ENCODE measurements at places on chromosomes 5 and 9.

GRCh38 chr9:134724202-134724911, 82.8 kb downstream of the COL5A1 start:
- no peak for DNase-seq

GRCh38 chr9:37251452-37251851, 131.1 kb downstream of the ZCCHC7 start:
- DNase-seq, result no peak

DNA sequence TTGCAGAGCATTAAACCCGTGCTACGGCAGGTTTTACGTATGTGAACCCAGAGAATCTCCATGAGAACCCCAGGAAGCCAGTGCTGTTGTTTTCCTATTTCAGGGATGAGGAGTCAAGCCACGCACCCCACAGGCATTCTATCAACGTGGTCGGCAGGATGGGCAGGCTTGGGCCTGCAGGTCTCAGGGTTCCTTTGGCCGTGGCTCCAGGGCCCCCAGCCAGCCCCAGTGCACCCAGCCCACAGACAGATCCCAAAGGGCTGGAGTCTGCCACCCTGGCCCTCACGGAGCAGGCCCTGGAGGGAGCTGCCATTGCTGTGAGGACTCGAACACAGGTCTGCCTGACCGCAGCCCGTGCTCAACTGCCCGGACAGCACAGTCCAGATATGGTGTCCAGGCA, 77.1 kb upstream of the STXBP1 start:
- no peak for DNase-seq

GRCh38 chr9:125694478-125694877, 12.5 kb downstream of the MAPKAP1 start:
- DNase-seq, result no peak

- DNase-seq, result peak; percentile 1
Measured at GRCh38 chr9:22052376-22052945, 43.4 kb upstream of the CDKN2B start.

DNA sequence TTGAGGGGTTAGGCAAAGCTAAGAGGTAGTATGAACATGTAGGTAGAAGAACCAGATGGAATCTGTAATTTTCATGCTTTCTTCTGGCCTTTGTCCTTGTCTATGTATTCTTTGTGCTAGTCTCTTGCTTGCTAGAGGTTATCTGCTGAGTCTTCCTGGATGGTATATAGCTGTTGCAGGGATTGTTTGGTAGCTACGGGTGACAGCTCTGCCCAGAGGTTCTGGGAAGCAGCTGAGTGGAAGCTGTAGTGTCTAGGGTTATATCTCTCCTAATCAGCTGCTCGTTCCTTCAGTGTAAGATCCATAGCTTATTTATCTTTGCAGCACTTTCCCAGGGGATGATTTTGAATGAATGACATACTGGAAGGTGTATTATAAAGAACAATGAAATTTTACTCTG, 100.3 kb downstream of the ATG10 start:
- no peak for DNase-seq

DNA sequence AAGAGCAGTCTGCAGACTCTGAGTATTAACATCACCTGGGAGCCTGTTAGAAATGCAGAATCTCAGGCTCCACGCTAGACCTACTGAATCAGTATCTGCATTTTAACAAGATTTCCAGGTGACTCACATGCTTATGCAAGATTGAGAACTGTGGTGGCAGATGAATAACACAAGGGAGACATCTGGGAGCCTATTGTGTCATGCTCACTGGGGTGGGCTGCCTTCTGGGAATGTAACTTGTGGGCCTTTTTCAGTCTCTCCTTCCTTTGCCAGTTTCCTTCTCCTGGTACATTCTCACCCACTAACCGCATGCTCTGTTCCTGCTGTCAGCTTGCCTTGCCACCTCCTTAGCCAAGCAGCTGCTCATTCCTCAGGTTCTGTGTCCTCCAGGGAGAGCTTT, 176.6 kb upstream of the C9orf72 start:
- DNase-seq, result peak; percentile 59

DNA sequence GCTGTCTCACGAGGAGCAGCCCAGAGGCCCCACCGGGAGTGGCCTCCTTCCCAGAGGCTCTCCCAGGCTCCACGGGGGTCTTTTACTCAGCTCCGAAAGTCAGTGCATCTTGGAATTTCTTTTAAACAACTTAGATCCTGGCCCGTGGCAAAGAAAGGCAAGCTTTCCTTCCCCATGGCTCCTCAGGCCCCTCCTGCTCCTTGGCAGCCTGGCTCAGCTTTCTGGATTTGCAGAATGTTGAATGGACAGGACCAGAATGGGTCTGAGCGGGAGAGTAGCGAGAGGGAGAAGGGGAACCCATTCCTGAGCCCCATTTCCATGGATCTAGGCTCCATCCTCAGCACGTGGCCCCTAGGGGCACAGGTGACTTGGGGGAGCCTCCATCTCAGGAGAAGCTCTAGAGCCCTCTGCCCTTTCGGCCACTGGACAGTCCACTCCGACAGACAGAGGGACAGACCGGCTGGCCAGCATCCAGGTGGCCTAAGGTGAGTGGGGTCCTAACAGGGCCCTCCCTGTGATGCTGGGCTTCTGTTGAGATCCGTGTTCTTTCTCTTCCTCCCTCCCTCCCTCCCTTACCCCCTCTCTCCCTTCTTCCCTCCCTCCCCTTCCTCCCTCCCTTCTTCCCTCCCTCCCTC, 173.9 kb upstream of the PPP1R26 start:
- no peak for DNase-seq

DNA sequence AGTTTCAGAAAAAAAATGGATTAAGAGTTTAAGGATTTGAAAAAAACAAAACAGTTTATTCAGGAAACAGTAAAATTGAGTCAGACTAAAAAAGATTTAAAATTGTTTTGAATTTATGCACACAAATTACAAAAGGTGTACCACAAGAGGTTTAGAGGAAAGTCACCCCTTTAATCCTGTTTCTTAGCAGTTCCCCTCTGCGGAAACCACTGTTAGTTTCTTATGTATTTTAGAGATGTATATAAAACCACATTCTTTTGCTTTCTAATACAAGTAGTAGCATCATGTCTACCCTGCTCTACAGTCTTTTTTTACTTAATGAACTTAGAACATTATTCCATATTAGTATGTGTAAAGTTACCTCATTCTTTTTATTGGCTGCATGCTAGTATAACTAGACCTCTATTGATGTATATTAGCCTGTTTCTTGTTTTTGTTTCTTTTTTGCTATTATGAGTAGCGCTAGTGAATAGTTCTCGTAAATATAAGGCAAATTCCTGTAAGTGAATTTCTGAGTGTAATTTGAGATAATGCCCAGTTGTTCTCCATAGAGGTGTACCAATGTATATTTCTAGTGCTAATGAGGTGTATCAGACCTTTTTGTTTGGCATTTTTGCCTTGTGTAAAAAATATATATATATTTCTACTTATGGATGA, 20.0 kb downstream of the GPBP1 start:
- DNase-seq, result no peak

- DNase-seq, result peak; percentile 1
Measured at GRCh38 chr9:73613092-73613701, 461.5 kb downstream of the ANXA1 start.

DNA sequence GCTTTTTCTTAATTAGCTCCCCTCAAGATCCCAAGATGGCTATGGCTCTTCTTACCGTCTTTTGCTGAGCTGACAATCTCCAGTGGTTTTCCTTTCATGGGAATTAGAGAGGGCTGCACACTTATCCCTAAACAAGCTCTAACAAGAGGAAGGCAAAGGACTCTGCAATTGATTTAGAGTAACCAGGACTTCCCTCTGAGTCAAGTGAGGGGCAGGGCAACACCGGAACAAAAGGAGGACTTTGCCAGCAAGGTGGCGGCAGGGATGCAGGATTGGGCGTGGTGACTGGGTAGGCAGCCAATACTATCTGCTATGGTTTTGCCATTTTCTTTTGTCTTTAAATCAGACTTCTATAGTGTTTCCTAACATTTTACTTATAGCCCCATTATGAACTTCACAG, 9.8 kb downstream of the SLC44A1 start:
- no peak for DNase-seq

DNA sequence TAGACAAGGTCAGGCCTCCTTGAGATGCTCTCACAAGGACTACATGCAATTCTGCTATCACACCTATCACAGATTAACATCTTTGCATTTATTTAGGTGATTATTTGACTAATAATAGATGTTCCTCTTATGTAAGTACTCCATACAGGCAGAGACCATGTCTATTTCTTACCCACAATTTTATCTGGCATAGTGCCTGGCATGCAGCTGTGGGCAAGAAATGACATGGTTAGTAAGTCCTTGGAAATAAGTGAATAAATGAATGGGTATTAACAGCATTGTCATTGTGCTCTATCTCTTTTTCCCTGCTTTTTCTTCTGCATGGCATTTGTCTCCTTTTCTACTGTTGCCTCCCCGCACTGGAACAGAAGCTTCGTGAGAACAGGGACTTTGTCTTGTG, 49.4 kb downstream of the SLC22A5 start:
- no peak for DNase-seq

- peak; percentile 50 for DNase-seq
Measured at GRCh38 chr5:174311531-174312269, 266.2 kb downstream of the NSG2 start.

GRCh38 chr5:77266291-77266690, 55.8 kb downstream of the PDE8B start:
- no peak for DNase-seq

GRCh38 chr9:80320916-80321315, 749.2 kb downstream of the TLE4 start:
- no peak for DNase-seq

- DNase-seq, result no peak
Measured at GRCh38 chr9:85944672-85945071, 3.7 kb downstream of the NAA35 start.

GRCh38 chr5:91225848-91226686, 157.1 kb downstream of the ARRDC3 start:
- no peak for DNase-seq

GRCh38 chr5:149641000-149641576, 59.8 kb downstream of the ARHGEF37 start:
- no peak for DNase-seq

DNA sequence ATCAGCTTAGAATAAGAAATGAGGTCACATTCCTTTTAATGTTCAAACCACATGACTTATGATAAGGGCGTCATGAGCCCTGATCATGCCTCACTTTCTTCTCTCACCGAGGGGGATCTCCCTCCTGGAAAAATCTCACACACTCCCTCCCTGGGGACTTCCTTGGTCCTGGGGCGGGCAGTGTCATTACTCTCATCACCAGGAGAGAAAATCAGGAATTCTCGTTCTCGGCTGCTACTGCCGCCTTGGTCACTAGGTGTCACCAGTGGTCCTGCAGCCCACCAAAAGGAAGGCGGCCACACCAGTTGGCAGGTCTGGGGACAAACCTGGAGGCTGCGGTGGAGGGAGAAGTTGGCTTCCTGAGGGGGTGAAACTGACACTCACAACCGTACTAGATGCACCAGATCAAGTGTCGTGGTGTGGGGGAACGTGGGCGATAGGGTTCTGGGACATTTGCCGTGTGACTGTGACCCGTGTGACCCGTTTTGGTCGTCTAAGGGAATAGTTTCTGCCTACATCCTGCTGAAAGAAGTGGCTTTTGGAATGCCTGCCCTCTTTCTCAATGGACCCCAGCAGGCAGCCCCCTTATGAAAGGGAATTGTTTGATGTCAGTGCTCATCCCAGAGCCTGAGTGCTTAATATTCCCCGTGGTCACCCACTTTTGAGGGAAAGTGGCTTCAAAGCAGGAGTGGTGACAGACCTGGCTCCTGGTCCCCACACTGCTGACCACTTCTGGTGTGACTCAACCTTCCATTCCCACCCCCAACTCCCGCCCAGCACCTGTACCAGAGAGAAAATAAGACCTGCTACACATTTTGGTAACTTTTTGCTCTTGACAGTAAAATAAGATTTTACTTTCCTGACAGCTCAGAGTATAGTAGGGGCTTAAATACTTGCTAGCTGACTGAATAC, 63.2 kb downstream of the ACER2 start:
- DNase-seq, result peak; percentile 64

DNA sequence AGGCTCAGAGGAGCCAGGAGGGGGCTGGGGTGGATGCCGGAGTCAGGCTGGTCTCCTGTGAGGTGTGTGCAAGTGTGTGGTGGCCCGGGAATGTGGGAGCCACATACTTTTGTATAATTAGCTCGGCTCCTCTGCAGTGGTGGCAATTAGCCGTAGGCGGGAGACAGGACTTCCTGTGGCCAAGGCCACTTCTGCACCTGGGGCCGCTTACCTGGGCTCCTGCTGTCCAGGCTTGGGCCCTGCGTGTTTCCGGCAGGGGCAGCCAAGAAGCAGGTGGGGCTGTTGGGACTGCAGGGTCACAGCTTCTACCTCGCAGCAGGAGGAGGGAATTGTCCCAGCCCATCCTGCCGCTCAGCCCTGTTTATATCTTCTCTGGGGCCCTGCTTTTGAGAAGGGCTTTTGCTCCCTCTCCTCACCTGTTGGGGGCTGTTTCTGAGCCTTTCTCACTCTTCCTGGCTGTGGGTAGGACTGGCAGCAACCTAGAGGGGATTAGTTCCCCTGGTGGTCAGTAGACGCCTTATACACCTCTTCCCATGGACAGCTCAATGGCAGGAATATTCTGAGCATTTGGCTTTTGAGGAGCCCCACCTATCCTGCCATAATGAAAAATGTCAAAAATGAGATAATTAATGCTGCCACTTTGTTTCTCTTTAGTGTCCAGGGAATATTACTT, 145.4 kb upstream of the PITX1 start:
- DNase-seq, result no peak

DNA sequence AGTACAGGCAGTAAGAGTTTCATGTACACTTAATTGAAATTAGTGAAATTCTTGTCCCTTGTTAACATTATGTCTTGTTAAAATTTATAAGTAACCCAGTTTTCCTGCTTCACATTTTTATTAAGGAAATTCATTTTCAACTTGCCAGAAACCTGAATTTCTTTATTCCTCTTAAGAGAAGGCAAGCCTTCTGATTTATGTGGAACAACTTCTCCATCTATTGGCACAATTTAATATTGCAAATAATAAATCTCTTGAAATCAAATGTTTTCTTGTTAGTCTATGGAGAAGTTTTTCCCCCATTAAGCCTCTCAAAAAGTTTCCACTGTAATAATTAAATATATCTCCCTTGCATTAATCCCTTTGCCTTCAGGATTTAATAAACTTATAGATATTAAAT, 33.8 kb upstream of the ACO1 start:
- no peak for DNase-seq

DNA sequence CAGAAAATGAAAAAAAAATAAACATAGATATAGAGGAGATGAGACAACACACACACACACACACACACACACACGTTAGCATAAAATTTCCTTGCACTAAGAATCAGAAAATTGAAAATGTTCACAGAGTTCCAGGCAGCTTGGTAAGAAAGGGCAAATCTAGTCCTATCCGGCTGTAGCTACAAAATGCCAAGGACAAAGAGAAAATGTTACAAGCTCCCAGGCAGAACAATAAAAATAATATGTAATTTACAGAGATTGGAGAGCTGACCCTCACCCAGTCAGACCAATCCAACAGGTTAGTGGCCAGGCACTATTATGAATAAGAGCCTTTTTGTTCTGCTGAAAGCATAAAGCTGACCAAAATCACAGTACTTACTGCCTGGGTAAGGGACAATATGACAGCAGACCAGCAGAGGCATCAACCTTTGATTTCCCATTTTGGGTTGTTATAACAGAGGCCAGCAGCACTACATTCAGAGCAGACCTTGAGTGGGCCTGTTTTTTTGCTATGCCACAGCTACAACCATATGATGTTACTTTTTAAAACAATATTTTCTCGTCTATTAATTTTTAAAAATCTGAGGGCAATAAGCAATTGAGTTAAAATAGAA, 892.6 kb downstream of the TAF11L14 start:
- DNase-seq, result no peak

GRCh38 chr5:72485430-72485974, 21.7 kb downstream of the ZNF366 start:
- DNase-seq, result no peak
